ENCODE measurements at places on chromosomes 13 and 19.

GRCh38 chr19:51439021-51439465 is 19.2 kb downstream of the SIGLEC8 start:
- no peak for DNase-seq

DNA sequence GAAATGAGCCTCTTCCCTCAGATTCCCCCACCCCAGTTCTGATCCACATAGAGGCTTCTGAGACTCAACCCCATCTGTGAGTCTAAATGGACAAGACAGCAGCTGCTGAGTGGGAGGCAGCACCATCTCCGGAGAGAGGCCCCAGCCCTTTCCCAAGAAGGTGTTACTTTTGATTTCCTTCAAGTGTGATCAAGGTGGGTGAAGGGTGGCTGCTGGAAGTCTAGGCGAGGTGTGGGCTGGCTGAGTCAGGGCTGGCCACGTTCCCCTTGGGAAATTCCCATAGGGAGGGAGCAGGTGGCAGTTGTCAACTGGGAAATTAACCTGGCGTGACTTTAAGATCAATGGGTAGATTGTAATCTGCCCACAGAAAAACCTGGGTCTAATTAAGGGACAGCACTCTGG is 148.0 kb downstream of the FOXO1 start:
- no peak for DNase-seq

DNA sequence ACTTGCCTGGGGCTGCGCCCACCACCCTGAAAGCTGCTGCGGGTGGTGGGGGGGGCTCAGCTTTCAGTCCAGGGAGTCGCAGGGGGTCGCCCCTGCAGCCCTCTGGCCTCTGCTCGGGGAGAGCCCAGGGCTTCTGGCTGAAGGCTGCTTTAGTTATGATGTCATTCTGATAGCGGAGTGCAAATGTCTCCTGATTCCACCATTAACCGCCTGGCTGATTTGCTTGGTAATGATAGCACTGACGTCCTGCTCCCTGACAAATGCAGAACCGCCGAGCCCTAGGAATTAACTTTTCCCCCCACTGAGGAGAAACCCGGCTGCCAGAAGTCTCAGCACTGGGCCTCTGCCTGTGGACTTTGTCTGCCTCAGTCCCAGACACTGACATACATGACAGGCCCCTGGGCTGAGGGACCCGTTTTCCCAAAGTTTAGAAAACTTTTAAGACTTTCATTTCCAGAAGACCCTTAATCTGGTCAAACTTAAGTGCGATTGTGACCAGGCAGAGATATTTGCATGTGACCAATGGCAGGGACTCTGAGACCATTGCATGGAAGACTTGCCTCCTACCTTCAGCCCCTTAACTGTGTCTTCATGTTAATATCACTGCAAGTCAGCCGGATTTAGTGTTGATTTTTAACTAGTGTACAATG is 142.5 kb upstream of the ZNF536 start:
- DNase-seq, result no peak

DNA sequence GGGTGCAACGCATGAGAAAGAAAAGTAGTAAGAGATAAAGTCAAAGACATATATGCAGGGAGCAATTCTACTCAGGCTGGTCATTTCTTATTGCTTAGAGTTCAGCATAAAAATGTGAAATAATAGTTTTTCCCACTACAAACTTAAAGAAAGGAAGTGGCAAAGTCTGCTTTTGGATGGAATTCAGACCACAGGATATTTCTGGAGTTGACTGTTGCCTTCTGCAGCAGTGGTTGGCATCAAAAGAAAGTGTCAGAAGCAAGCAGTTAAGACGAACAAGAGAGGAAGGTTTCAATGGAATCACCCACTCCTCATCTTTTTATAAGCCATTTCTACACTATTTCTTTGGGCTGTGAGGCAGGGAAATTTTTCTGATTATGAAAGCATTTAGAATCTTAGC is 36.2 kb upstream of the TRPC4 start:
- DNase-seq, result no peak
